GM04503 (cell line): ENCODE measurements at places on chromosomes 2 and 18.

DNA sequence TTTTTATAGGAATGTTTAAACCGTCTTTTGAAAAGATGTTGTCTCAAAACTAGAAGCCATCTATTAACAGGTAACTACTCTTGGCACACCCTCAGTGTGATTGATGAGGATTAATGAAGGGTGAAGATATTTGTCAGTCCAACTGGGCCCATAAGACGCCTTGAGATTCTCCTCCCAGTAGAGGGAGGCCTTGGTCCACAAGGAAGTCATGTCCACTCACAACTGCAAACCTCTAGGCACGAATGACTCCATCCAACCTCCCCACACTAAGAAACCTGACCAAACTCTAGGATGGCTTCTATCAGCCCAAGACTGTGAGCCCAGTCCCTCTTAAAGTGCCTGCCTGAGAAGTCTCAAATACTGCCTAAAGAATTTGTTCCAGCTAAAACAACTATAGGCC, 19.2 kb upstream of the GRP start:
- DNase-seq: no peak

GRCh38 chr18:3619746-3620145, 169.8 kb downstream of the TGIF1 start:
- no peak for DNase-seq

DNA sequence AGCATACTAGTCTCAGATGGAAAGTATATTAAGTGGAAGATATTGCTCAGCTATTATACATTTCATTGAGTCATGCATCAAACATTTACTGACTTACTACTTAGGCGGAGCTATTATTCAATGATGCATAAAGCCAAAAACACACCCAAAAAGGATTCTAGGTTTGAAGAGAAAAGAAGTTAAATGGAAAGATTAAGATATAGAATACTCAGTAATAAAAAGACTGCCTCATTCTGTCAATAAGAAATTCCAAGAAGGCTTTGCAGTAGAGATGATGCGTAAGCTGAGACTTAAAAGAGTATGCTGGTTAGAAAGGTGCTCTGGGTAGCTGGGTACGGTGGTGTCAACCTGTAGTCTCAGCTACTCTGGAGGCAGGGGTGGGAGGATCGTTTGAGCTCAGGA, 27.6 kb downstream of the STK17B start:
- no peak for DNase-seq

DNA sequence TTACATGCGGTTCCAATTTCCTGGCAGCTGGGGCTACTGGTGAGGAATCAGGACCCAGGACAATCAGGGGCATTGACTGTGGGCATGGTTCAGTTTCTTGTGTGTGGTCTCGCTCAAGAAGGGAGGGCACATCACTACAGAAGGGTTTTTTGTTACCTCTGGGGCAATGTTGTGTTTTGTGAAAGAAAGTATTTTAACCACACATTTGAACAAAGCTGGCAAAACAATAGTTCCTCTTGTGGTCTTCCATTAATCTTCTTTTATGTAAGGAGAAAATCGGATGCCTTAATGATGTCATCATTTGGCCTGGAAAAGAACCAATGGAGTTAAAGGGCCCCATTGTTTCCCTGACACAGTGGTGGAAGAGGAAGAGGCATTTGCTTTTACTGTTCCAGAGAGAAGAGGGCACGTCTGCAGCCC, 197.4 kb downstream of the SH3BP4 start:
- no peak for DNase-seq

DNA sequence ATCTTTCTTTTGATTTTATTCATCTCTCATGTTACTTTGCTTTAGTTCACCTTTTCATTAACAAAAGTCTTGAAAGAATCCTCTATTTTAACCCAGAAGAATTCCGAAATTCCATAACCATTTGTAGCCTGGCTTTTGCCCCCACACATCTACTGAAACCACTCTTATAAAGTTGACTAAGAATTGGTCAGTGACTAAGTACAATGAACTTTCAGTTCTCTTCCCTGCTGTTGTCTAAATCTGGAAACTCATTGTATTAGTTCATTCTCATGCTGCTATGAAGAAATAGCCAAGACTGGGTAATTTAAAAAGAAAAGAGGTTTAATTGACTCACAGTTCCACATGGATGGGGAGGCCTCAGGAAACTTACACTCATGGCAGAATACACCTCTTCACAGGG, 49.9 kb upstream of the PNPT1 start:
- DNase-seq: peak; percentile 30

- no peak for DNase-seq
Measured at GRCh38 chr18:61869636-61870035, 23.2 kb downstream of the RNF152 start.

DNA sequence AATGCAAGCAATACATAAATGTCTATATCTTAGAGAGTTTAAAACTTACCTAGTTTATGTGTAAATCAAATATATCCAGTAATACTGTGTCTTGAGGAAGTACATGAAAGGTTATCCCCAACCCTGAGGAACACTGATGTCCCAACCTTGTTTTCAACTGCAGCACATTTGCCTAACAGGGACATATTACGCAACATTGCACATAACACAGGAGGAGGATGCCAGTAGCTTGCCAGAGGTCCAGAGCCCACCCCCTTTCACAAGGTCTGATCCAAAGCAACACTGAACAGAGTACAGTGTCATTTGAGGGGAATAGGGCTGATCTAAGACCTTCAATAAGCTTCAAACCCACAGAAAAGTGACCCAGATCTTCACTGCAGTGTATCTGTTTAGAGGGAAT, 678.5 kb downstream of the ARHGAP15 start:
- DNase-seq: no peak

GRCh38 chr2:234448506-234449184, 48.2 kb downstream of the ARL4C start:
- DNase-seq: no peak

- no peak for DNase-seq
Measured at GRCh38 chr2:3114406-3115185, 263.0 kb downstream of the EIPR1 start.

GRCh38 chr18:11849841-11850634, 1.2 kb upstream of the CHMP1B start:
- peak; percentile 63 for DNase-seq

DNA sequence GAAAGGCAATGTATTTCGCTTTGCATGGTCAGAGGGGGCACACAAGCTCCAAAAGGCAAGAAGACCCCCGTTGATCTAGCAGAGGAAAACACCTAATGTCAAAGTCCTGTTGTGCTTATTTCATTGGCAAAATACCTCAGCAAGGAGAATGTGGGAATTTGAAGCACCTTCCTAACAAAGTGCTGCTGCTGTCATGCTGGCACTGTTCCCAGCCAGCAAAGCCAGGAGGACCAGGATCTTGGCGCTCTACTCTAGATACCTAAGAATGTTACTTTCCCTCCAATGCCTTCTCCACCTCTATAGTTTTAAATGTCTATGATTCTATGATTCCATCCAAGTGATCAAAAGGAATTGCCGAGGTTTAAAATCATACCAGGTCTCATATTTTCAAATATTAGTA, 867.9 kb upstream of the POU3F3 start:
- DNase-seq: no peak

GRCh38 chr2:18834341-18834740, 245.0 kb upstream of the NT5C1B start:
- DNase-seq: peak; percentile 65

- peak; percentile 77 for DNase-seq
Measured at GRCh38 chr2:226063704-226064440, 664.4 kb downstream of the NYAP2 start.
